ENCODE measurements at places on chromosomes 16 and 17.

- DNase-seq: no peak
These were observed 34.7 kb downstream of the ADCY9 start for GRCh38 chr16:4081521-4082021.

DNA sequence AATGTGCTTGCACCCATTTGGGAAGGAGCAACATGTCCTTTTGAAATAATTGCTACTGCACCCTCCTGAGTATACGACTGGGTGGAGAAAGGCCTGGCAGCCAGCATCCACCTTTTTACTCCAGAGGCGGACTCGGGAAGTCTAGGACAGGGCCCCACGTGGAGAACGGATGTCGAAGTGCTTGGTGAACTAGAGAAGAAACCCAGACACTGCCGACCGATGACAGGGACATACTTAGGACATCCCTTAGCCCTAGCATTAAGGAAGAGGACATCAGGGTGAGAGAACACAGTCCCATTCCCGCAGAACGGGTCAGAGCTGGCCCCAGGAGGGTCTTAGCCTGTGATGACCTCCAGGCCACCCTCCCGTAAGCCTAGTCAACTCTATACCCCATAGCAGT, 3.8 kb downstream of the YBX2 start:
- DNase-seq: no peak

DNA sequence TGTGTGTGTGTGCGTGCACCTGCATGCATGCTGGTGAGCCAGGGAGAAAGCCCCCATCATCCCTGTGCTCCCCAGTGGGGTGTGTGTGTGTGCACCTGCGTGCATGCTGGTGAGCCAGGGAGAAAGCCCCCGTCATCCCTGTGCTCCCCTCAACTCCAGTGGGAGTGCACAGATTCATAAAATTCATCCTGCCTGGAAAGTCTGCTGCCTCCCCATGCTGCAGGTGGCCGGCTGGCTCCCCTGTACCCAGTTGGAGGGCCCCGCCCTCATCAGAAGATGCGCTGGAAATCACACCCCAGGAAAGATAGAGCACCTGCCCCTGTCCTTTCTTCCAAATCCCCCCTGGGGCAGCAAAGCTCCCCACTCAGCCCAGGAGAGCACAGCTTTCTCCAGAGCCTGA, 84.8 kb upstream of the DOC2B start:
- no peak for DNase-seq

GRCh38 chr17:323181-323580, 29.4 kb downstream of the RPH3AL start:
- no peak for DNase-seq

DNA sequence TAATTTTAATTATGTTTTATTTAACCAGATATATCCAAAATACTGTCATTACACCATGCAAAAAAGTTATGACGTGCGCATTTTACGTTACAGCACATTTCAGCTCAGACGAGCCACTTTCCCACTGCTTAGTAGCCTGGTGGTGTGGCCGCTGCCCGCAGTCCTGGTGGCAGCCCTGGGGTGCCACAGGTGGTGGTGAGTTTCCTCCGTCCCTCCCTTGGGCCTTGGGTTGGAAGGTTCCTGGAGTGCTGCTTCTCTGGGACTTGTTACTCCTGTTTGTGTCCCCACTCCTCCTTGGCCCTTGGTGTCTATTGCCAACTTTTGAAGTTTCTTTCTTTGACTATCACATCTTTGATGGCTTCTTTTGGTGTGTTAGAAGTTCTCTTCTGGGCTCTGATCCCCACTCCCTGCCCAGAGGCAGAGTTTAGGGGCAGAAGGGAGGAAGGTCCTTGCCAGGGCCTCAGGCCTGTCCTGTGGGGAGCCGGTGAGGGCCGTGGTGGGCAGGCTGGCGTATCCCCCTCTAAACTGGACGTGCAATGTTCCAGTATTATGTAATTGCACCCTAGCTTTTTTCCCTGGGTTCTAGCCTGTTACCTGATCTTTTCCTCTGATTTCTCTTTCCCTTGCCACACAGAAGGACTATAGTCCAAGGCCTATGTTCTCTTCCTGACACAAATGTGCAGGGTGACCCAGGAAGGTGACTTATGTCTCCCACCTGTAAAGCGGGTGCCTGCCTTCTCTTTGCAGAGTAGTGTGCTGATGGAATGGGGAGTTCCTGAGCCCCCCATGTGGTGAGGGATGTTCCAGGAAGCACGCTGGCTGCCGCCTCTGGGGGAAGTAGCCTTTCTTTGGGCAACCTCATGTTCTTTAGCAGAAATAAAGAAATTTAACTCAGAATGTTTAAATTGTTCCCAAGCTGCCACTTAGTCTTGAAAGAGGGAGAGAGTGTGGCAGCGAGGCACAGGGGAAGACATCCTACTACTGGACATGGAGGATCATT, 8.4 kb downstream of the MPRIP start:
- no peak for DNase-seq

- DNase-seq: no peak
These were observed 11.8 kb downstream of the NLRC5 start for GRCh38 chr16:57001026-57001679.

- no peak for DNase-seq
These were observed 103.9 kb upstream of the CHMP6 start for GRCh38 chr17:80887639-80888175.

GRCh38 chr17:21199311-21199710, 14.7 kb downstream of the TMEM11 start:
- peak; percentile 34 for DNase-seq

- DNase-seq: no peak
These were observed 22.9 kb downstream of the ADORA2B start for GRCh38 chr17:15967706-15968399.

- peak; percentile 32 for DNase-seq
These were observed 59.3 kb upstream of the CDH11 start for GRCh38 chr16:65181071-65181561.

GRCh38 chr16:11249233-11250061, 6.6 kb downstream of the SOCS1 start:
- no peak for DNase-seq

GRCh38 chr16:35305476-35305875, 1846.1 kb downstream of the TP53TG3F start:
- DNase-seq: no peak
